ENCODE measurements at places on chromosomes 7 and 10.

GRCh38 chr7:21472029-21472428 lies 44.1 kb downstream of the SP4 start:
- DNase-seq: no peak

DNA sequence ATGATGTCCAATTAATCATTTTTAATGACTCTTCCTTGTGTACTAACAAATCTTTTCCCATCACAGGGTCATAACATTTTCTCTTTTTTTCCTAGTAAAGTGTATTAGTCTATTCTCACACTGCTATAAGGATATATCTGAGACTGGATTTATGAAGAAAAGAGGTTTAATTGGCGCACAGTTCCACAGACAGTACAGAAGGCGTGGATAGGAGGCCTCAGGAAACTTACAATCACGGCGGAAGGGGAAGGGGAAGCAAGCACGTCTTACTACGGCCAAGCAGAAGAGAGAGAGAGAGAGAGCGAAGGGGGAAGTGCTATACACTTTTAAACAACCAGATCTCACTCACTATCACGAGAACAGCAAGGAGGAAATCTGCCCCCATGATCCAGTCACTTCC lies 359.4 kb upstream of the NFE2L3 start:
- DNase-seq: no peak

DNA sequence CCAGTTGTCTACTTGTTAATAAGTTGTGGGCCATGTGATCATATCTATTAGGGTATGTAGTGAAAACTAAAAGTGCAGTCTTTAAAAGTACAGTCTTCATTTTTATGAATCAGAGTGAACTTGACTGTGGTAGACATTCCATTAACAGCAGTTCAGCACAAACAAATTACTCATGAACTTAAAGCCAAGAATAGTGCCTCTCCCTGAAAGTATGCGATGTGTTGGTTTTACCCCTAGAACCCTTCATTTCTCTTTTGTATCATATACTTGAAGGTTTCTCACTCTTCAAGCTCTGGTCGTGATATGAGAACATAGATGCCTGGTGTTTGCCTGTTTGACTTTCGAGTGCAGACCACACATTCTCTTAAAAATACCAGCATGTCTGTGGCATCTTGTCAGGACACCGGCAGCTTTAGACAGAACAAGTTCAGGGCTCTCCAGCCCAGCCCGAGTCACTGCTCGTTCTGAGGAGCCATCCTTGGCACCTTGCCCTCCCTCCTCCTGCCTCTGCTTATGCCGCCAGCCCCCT lies 159.3 kb downstream of the LCOR start:
- no peak for DNase-seq

- DNase-seq: peak; percentile 66
These were observed 201.0 kb upstream of the IMMP2L start for GRCh38 chr7:111763221-111763801.

- no peak for DNase-seq
These were observed 713 bp upstream of the GRIFIN start for GRCh38 chr7:2476776-2477446.

DNA sequence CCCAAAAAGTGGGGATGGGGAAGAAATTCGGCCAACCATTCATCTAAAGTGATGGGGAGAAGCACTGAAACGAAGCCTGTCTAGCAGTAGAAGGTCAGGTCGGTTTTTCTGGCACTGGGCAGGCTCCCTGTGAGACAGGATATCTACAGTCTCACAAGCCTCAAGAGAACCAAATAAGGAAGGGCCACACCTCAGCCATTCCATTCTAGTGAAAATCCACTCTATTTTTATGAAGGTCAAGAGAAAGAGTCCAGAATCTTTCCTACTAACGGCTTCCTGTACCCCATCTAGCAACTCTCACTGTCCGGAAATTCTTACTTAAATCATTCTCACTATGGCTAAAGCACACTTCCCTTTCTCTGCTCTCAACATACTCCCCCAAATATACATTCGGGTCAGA lies 267.1 kb downstream of the PRPF18 start:
- DNase-seq: no peak

- no peak for DNase-seq
These were observed 104.0 kb downstream of the CYTH3 start for GRCh38 chr7:6168477-6168868.

DNA sequence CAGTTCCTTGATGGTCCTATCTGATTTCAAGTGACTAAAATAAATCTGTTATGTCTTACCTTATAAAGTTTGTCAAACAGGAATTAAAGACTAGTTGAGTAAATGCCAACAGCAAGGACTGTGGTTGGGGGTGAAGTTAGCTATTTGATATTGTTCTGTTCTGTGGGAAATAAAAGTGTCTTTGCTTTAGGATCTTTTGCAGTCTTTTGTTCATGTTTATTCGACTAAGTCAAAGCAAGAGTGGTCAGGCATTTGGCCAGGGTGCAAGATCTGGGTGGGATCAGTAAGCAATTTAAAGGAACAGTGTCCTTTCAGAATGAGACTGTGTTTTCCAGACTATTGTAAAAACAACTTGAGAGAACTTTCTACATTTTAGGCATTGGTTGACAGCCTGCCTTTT lies at the start of gene COL28A1:
Gene COL28A1 (minus strand): TSS at position 183 of the 400 bp plus-strand sequence. CDS start 2,998 bp downstream, outside the sequence.
- DNase-seq: no peak

- no peak for DNase-seq
These were observed 85.4 kb downstream of the ICA1 start for GRCh38 chr7:8176370-8177081.

GRCh38 chr7:14507617-14508016 lies 394.9 kb downstream of the DGKB start:
- no peak for DNase-seq

GRCh38 chr7:23454881-23455526 lies 15.3 kb downstream of the IGF2BP3 start:
- no peak for DNase-seq

DNA sequence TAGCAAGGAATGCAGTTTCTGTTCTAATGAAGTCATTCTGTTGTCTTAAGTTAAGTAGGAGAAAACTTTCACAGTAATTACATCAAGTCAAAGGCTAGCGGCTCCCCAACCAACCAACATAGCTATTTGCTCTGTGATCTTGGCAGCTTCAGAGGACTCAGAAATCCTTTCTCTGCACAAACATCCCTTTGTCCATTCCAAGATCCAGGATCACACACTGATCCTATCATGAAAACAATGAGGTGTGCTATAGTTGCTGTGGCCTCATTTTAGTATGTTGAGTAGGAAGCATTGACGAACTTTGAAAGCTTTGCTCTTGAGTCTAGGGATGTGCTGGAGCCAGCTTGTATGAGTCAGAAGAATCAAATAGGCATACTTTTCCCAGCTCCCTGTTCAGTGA lies 218.2 kb upstream of the PRSS58 start:
- DNase-seq: peak; percentile 44

- no peak for DNase-seq
These were observed 22.5 kb downstream of the ZSCAN25 start for GRCh38 chr7:99639267-99639666.

DNA sequence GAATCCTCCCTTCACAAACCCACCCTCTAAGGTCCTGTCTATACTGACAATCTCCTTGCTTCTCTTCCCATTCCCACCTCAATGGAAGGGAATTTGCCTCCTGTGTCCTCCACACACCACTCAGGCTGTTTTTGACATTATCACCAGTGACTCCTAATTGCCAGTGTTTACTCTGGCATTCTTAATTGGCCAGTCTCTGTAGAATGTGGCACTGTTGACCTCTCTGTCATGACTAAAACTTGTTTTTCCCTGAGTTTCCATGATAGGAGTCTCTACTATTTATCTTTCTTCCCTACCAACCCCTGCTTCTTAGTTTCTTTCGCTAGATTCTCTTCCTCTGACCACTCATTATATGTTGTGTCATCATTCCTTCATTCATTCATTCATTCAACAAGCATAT lies 12.1 kb downstream of the SLC16A12 start:
- no peak for DNase-seq

GRCh38 chr10:7275761-7276440 lies 134.9 kb downstream of the SFMBT2 start:
- DNase-seq: no peak

DNA sequence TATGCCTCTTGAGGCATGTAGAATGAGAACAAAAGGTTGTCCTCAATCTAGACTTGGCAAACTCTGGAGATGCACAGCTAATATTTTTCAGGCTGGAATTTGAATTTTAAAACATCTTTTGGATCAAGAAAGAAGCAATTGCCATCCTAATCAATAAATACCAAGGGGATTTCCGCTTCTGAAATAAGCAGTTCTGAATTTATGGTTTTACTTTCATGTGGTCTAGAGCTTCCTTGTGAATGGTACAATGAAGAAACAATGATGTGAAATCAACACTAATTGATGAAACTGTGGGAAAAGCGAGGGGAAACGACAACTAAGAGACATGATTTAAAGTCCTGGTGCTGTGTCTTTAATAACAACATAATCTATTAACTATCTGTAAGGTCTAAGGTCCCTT lies 1202.7 kb downstream of the SORCS3 start:
- no peak for DNase-seq

GRCh38 chr10:86659161-86659691 lies 4.9 kb downstream of the OPN4 start:
- no peak for DNase-seq

DNA sequence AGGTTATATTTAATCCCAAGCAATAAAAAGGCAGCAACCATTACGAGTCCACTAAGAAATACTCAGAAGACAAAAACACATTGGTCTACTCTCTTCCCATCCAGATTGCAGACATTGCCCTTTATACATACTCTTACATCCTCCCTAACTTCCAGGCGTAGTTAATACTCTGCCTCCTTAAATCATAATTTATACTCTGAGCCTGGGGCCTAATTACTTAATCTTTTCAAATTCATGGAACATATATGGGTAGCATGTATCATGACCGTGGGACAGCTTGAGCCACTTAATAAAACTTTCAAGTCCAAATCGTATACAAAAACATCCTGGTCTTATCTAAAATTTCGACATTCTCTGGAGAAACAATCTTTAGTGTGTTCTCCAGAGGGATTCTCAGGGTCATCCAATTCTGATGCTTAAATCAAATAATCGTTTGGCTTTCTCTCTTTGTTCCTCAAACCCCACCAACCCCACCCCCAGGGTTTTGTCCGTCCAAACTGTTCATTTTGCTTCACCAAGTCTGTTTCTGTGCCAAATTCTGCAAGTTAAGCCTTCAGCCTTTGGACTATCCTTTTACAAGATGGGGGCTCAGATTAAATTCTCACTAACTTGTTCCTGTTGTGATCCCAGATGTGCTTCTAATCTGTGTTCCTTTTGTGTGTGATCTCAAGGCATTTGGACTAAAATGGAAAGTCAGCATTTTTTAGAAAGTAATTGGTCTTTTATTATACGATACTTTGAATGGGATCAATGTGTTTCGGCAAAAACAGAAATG lies 86.4 kb downstream of the ADAM12 start:
- DNase-seq: no peak

GRCh38 chr7:2809903-2810625 lies 34.0 kb downstream of the GNA12 start:
- no peak for DNase-seq

DNA sequence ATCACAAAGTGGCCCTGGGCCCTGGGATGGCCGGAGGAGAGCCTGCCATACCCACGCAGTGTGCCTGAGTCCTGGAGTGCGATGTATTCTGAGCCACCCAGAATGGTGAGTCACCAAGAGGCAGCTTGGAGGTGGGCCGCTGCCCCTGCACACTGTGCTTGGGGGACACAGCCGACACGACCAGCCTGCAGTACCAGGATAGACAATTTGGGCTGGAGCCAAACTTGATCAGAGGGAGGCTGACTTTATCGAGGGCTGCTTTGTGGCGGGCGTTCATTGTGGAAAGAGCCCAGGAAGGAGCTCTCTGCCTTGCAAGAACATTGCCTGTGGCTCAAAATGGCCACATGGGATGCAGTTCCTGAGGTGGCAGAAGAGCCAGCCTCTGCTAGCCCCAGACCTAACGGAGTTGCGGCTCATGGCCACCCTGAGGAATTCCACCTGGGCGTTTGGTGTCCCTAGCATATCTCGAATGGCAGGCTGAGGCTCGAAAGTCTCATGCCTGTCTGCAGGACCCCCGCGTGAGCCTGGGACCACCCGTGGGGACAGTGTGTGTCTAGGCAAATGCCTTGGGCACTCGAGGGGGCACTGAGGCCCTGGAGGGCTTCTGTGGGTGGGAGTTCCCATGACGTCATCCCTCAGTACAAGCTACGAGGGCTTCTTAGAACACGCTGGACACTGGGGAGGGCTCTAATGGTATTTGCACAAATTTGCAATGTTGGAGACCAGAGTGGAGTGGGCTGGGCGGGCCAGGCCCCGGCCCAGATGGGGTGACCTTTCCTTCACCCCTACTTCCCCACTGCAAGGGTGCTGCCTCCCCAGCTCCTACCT lies 79.7 kb downstream of the LHPP start:
- DNase-seq: no peak

DNA sequence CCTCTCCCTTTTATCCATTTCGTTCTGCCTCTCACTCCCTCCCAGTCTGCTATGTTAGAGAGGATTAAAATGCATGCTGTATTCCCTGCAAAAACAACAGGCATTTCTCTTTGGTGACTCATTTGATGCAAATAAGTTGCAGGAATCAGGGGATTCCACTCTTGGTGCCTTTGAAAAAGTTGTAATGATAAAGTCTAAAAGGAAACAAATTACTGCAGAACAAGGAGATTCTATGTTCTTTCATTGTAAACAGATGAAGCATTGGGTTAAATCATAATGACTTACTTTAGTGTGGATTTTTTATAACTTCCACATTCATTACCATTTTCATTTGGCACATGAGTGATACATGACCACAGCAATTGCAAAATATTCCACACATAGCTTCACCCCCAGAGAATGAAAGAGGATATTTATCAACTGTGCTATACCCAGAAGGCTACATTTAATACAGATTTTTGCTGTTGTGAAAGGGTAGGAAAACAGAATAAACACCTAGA lies 33.4 kb upstream of the ABLIM1 start:
- peak; percentile 77 for DNase-seq

- DNase-seq: no peak
These were observed 60.8 kb upstream of the ITGA8 start for GRCh38 chr10:15780353-15781135.

DNA sequence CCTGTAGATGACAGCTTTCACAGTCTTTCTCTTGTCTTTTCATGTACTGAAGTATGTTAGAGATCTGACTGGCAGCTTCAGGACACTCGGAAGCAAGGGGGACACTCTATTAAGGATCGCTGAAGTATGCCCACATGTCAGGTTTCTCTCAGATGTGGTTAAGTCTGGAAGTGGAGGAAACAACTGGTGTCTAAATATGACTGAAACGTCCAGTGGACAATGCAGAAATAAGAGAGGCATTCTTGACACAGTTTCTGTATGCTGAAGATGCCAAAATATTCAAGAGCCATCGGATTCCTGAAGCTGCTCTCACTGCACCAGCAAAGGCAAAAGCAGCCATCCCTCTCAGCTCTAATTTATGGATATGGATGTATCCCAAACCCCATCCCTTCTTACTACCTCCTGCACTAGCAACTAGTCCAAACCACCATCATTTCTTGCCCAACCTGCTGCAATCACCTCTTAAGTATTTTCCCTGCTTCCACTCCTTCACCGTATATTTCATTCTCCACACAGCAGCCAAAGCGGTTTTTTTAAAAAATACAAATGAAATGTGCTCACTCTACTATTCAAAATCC lies 113.4 kb downstream of the REEP3 start:
- no peak for DNase-seq

GRCh38 chr10:96919785-96920430 lies 87.8 kb downstream of the LCOR start:
- no peak for DNase-seq

GRCh38 chr7:88919478-88920131 lies 124.1 kb upstream of the TEX47 start:
- DNase-seq: no peak

- DNase-seq: no peak
These were observed 296.3 kb upstream of the SEMA3D start for GRCh38 chr7:85483177-85483576.

- no peak for DNase-seq
These were observed 1.7 kb downstream of the ATAD1 start for GRCh38 chr10:87816163-87816897.
